LHCN-M2 (cell line): ENCODE measurements at places on chromosomes 7 and 10.

DNA sequence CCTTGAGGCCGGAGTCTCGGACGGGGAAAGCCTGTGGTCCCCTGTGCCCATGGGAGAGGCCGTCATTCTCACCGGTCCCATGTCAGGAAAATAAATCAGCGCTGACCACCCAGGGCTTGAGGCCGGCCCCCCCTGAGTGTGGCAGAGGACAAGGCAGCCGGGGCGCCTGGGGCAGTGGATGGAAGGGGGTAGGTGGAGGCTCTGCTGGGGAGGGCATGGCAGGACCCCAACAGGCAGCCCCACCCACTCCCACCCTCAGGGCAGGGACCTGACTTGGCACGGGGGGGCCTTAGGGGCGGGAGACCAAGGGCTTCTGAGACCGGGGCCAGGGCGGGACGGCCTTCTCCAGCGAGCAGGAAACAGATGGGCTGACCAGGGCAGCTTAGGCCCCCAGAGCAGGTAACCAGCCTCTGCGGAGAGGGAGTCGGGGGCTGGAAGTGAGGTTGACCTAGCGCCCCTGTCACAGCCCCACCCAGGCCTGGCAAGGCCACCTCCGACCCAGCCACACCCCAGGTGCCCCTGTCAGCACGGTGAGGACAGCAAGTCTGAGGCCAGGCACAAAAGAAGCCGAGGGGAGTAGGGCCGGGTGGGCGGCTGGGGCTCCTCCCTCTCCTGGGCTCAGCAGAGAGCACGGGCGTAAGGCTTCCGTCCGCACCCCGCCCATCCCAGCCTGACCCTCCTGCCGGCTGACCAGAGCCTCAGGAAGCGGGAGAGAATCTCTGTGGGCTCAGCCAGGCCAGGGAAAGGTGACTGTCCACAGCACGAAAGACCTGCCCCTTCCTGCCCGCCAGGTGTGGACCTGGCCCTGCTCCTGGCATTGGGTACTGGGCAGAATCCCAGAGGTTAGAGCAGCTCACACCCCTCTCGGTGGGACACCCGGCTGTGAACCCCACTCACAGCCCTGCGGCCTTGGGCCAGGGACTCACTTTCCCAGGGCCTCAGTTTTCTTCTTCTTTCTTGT is 87.4 kb downstream of the FOXL3 start:
- DNase-seq = no peak

DNA sequence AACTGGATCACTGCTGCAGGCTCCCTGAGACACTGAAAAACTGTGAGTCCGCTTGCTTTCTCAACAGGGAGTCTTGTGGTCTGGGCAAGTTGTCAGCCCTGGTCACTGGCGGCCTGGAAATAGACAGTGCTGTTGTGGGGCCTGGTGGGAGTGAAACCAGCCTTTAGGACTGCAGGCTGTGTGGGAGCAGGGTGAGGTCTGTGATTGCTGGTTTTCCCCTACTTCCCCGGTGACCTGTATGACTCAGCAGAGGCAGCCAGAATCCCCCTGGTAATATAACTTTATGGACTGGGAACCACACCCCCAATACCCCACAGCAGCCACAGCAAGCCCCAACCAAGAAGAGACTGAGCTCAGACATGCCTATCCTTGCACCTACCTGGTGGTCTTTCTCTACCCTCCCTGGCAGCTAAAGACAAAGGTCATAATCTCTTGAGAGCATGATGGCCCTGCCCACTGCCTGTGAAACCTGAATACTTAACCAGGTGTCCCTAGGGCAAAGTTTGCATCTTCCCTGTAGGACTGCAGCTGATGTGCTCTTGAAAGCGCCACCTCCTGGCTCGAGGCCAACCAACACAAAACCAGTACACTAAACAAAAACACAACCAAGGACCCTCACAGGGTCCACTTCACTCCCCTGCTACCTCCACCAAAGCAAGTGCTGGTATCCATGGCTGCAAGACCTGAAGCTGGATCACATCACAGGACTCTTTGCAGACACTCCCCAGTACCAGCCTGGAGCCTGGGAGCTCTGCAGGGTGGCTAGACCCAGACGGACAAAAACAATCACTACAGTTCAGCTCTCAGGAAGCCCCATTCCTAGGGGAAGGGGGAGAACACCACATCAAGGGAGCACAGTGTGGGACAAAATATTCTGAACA is 7.2 kb upstream of the ADAM22 start:
- no peak for DNase-seq

DNA sequence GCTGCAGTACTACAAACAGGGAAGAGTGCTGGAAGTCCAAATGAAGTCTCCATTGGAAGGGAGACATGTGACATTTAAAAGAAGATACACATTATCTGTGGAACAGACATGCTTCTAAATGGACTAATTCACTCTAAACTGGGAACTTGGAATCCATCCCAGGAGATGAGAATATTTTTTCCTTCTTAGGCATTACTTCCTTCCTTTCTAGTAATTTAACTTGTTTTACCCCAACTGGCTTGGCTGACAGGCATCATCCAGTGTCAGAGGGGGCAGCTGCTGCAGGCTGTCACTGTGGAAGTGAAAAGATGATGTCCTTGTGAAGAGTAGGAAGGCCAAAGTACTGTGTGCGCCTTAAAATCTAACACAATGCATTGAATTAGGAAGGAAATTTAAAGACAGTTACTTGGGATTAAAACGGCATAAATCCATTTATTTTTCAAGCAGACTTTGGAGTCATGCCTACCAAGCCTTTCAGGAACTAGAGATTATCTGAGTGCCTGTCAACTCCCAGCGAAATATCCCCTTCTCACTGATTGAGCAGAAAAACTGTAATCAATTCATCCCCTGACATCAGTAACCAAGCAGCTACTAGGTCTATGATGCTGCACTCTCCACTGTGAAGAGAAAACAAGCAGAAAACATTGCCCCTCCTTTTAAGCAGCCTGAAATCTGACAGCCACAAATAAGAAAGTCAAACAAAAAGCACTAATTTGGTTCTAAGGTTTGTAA is 161.2 kb downstream of the DGKI start:
- peak; percentile 60 for DNase-seq

- no peak for DNase-seq
Observed at GRCh38 chr7:115276791-115277190, 354.9 kb downstream of the MDFIC start.

- DNase-seq = no peak
Observed at GRCh38 chr10:123926401-123927264, 35.0 kb upstream of the CPXM2 start.

DNA sequence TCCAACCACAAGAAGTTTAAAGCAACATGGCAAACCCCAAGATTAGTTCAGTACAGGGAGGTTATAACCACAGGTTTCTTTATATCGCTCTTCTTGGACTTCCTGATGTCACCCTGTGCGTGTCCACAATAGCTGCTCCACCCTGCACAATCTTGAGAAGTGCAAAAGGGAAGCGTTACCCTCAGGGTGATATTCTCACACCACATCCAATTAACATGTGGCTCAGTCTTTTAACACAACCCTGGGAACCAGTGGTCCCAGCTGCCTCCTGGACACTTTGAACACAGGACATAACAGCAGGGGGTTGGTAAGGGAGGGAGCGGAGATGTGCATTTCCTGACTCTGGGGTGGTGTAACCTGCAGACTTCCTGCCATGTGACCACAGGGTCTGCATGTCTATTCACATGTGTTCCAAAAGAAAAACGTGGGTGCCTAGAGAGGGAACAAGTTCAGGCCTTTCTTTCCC is 64.6 kb downstream of the GSAP start:
- DNase-seq = no peak

- no peak for DNase-seq
Observed at GRCh38 chr10:127088908-127089307, 107.5 kb downstream of the INSYN2A start.

DNA sequence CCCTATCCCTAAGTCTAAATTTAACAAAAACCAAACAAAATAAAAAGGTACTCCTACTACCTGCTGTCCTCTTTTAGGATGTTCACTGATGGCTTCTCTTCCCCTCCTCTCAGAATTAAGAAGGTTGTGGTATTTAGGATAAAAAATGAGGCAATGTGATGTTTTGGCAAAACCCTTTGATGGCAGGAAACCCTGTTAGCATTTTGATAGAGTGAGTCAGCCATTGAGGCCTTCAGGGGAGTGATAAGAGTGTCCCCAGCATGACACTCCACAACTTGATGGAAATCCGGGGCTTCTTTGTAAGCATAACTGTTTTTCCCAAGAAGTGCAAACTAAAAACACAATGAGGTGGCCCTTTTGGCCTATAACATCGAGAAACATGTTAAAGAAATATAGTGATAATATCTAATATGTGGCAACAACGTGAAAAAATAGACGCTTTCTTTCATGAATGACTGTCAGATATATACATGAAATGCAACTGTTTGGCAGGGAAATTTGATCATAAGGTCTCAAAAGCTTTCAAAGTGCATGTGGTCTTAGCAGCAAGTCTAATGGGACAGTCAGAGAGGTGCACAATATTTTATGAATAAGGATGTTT is 55.0 kb downstream of the PRTFDC1 start:
- peak; percentile 33 for DNase-seq

DNA sequence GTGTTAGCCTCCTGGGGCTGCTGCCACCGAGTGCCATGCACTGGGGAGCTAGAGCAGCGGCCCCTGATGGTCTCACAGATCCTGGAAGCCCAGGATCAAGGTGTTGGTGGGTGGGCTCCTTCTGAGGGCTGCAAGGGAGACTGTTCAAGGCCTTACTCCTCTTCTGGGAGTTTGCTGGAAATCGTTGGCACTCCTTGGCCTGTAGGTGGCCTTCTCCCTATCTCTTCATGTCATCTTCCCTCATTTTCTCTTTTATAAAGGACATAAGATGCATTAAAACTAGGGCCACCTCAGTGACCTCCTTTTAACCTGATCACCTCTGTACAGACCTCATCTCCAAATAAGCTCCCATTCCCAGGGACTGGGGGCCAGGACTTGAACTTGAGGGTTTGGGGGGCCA is 27.0 kb upstream of the ZNF862 start:
- no peak for DNase-seq

GRCh38 chr7:101378751-101379174 is 16.1 kb downstream of the COL26A1 start:
- DNase-seq = peak; percentile 73

- DNase-seq = peak; percentile 71
Observed at GRCh38 chr10:12710594-12711349, 290.7 kb downstream of the CCDC3 start.

DNA sequence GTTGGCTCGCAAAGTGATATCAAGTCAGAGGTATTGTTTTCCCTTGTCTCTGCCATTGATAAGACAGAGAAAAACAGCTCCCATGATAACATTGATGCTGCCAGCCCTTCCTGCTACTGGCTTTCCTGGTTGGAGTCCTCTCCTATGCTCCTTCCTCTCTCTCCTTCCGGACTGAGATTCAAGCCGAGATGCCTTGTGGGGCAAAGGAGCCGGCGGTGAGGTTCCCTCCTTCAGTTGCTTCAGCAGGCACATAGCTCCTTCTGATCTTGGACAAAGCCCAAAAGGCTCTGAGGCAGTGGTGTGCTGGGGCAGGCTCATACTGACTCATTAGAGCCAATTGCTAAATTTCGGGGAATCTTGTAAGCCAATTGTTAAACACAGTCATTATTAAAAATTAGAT is 8.8 kb upstream of the ZCCHC24 start:
- DNase-seq = peak; percentile 86

GRCh38 chr10:114647545-114648138 is 10.4 kb downstream of the ABLIM1 start:
- DNase-seq = peak; percentile 59

- DNase-seq = no peak
Observed at GRCh38 chr7:101813402-101814019, 3.9 kb upstream of the CUX1 start.

GRCh38 chr7:90596671-90597562 is 796 bp downstream of the CDK14 start:
- DNase-seq = peak; percentile 65

- no peak for DNase-seq
Observed at GRCh38 chr10:118816471-118817168, 61.9 kb upstream of the CACUL1 start.

- no peak for DNase-seq
Observed at GRCh38 chr10:14532473-14533251, 201.9 kb upstream of the FRMD4A start.

DNA sequence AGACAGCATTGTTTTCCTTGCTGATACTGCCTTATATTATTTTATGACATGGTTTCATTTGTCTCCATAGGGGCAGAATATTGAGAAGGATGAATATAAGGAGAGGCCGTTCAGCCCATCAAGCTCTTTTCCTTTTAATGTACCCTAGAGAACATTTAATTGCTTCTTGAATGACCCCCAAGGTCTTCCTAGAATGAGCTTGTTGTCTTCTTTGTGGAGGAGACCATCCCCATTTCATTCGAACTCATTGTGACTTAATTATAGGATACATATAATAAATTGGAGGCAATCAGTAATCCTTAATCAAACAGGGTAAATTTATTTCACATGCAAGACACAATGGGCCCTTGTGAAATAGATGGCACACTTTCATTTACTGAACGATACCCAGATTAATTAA is 231.3 kb downstream of the MDFIC start:
- no peak for DNase-seq

GRCh38 chr10:95429639-95430038 is 131.5 kb downstream of the SORBS1 start:
- no peak for DNase-seq

DNA sequence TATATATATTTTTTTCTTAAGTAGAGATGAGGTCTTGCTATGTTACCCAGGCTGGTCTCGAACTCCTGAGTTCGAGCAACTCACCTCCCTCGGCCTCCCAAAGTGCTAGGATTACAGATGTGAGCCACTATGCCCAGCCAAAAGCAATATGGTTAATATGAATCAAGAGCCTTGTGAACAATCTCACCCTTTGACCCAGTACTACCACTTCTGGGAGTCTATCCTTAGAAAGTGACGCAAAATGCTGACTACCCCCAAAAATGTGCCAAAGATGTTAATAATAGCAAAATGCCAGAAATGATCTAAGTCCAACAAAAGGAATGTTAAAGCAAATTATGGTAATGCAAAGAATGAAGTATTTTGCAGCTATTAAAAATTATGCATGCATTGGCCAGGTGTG is 44.3 kb downstream of the HOXA1 start:
- no peak for DNase-seq
